ENCODE measurements at places on chromosomes 11 and 22.

DNA sequence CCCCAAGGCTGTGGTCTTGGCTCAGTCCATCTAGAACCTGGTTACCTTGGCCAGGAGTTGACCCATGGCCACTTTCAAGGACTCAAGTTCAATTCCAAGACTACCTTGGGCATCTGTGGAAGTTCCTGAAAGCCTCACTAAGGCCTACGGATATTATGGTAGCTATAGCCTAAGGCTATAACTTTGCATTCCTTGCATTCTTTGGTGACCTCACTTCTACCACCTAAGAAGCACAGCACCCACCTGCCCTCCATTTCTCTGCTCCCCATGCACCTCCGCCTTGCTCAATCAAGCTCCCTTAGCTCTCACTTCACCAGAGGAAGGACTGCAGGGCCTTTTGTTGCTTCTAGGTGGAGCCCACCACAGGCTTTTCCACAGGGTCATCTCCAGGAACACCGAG, 50.3 kb upstream of the GALNT18 start:
- no peak for DNase-seq

DNA sequence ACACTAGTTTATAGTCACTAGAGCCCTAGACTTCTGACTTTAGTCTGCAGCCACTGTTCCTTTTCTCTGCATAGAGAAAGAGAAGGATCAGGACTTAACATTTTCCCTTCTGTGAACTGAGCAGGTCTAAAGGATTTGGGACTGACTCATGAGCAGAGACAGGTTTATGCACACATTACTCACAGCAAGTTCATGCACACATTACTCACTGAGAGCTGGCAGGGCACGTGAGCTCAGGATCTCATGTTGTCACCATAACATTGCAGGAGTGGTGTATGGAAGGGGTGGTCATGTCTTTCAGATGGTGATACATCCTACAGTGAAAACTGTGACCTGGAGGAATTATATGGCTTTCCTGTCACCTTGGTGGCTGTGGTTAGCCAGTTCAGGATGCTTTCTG, 56.4 kb downstream of the CEP164 start:
- no peak for DNase-seq

- no peak for DNase-seq
Observed at GRCh38 chr11:125335106-125335505, 161.0 kb downstream of the FEZ1 start.

- DNase-seq = no peak
Observed at GRCh38 chr11:61775606-61776554, 16.5 kb downstream of the TMEM258 start.

GRCh38 chr11:112518371-112518770, 257.7 kb upstream of the PLET1 start:
- no peak for DNase-seq

GRCh38 chr11:69497221-69497787, 15.8 kb downstream of the LINC01488 start:
- DNase-seq = peak; percentile 13

GRCh38 chr11:29734287-29734686, 282.5 kb downstream of the KCNA4 start:
- no peak for DNase-seq
